NCI-H2081 (cell line): ENCODE measurements at places on chromosomes 1 and 21.
A peak's percentile ranks its signal among the peaks of the same experiment; 100 is the strongest.

DNA sequence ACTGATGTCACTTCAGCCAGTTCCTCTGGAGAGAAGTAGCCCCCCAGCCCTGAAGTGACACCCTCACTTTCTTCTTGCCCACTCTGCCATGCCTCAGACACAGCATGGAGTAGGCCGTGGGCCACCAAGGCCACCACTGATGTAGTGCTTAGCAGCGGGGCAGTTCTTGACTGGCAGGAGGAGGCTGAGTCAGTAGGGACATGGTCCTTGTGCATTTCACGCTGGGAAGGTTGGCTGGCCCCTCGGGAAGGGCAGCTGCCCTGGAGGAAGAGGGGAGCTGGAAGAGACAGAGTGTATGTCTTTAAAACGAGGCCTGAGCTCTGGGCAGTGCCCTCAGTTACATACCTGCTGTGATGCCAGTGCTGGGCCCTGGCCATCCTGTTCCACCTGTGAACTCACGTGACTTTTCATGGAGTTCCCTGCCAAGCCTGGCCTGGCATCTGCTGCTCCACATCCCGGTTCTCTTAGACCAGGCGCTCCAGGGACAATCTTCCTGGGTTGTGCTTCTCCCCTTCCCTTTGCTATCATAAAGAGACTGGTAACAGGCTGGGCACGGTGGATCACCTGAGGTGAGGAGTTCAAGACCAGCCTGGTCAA lies 158.6 kb upstream of the TMEM51 start:
- no peak for DNase-seq

DNA sequence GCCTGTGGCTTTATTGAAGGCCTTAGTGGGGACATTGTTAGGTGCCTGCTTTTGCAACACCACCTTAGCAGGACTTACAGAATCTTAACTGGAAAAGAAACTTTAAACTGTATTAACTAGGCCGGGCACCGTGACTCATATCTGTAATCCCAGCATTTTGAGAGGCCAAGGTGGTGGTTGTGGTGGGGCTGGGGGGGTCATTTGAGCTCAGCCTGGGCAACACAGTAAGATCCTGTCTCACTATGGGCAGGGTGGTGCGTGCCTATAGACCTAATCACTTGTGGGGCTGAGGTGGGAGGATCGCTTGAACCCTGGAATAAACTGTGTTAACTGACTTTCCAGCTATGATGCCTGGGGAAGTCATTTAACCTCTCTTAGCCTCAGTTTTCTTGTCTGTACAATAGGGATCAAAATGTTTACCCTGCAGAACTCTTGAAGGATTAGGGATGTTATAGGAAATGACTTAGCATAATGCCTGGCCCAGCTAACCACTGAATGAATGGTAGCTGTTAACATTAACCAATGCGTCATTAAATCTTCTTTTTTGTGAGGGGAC lies 39.5 kb downstream of the IER5 start:
- no peak for DNase-seq

DNA sequence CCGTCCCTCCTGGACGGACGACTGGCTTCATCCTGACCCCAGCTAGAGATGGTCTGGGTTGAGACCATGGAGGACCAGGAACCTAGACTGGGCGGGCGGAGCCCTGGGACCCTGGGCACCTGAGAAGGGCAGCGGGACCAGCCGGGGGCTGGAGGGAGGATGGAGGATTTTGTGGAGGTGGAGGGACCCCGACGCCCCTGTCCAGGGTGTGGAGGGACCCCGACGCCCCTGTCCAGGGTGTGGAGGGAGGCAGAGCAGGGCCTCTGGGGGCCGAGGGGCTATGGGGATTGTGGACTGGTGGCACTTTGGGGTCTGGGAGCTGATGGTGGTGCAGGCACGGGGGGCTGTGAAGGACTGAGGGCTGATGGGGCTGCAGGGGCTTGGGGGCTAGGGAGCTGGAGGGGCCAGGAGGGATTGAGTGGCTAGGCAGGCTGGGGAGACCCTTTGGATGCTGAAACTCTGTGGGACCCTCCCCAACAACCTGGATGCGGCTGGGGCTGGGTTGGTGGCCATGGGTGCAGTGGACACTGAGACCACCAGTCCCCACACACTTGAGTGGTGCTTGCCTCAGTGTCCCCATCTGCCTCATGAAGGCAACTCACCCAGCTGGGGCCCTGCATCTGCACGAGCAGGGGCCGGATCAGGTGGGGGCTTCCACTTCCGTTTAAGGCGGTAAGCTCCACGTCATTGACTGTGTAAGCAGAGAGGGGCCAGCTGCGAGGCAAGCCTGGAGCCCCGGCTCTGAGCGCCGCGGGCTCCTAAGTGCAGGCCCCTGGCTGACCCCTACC lies 7.4 kb downstream of the GJC2 start:
- no peak for DNase-seq

- DNase-seq = no peak
Observed at GRCh38 chr1:235759336-235759735, 107.4 kb downstream of the LYST start.

GRCh38 chr1:192518700-192519099 lies 56.9 kb upstream of the RGS1 start:
- no peak for DNase-seq

GRCh38 chr1:97013941-97014340 lies 292.4 kb downstream of the PTBP2 start:
- no peak for DNase-seq

GRCh38 chr1:223202376-223203033 lies 59.5 kb upstream of the TLR5 start:
- no peak for DNase-seq

DNA sequence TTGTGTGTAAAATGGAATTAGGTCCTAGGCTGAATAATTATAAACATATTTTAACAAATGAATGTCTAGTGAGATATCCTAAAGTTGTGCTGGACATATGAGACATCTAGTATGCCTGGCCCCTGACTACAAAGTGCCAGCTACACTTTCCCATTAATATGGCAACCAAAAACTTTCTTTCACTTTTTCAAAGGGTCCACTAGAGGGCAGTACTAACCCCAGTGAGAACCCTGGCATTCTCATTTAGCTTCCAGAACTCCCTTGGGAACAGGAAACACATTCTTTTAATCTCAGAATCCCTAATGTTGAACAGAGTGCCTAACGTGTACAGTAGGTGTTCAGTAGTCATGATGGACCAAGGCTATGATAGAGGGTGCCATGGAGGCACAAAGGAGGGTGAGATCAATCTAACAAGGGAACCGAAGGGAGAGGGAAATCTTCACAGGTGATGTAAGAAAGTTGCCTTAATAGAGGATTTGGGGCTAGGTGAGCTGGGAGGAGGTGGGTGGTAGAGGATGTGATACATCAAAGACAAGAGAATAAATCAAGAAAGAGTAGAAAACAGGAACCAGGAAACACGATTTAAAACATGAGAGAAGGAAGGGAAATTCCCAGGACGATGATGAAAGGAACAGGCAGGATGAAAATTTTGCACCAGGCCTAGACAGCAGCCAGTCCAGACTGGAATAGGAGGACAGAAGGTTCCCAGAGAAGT lies 41.6 kb downstream of the NSL1 start:
- peak; percentile 74 for DNase-seq

DNA sequence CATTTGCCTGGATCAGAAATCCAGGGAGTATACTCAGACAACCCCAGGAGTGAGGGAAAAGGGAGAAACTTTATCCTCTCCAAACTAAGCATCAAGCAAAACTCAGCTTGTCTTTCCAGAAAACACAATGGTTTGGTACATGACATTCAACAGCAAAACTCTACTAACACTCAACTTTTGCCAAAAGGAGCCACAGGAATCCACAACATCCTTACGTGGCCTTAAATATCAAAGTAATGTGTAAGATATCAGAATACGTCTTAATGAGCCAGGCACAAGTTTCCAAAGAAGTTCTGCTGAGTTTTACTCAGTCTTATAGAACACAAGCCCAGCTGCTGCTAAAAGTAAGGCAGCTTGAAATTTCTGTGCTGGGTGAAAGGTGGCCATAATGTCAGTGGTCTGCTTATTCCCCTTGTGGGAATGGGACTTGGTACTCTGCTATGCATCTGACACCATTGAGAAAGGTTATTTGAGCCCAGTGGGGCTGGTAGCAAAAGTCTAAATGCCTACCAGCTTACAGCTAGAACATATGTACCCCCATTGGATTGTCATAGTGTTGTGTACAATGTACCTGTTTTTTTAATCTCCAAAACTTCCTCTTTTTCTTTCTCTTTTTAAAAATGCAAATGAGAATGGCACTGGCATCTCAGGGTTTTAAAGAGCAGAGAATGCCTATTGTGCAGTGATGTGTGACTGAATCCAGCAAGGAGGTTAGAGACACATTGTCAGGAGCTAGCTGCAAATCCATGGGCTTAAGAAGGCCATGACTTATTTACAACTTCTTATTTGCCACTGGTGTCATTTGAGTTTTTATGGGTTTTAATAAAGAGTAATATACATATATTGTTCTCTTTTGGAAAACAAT lies 62.0 kb upstream of the ST6GALNAC3 start:
- no peak for DNase-seq

DNA sequence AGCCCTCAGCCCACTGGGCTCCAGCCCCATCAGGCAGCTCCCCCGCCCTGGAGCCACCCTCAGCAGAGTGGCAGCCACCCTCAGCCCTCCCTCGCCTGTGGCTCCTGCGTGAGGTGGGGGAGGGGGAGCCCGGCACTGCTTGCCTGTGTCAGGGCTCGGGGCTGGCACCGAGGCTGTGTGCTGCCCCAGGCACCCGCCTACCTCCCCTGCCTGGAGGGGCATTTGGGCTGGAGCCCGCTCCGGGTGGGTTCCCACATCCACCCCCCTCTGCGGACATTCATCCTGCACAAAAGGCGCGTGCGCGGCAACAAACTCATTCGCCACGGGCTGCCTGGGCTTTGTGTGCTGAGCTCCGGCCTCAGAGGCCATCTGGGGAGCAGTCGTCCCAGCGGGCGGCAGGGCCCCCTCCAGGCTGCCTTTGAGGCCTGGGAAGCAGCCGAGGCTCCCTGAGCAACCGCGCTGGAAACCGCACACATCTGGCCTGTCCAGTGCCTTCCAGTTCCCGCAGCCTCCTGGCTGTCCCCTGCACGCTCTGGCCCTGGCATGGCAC lies 12.6 kb upstream of the TNFRSF14 start:
- DNase-seq = peak; percentile 21

GRCh38 chr1:107879346-107879745 lies 85.6 kb downstream of the VAV3 start:
- DNase-seq = no peak

GRCh38 chr1:38223391-38223790 lies 176.8 kb upstream of the POU3F1 start:
- DNase-seq = no peak

GRCh38 chr1:93468662-93469061 lies 20.7 kb downstream of the FNBP1L start:
- DNase-seq = no peak

DNA sequence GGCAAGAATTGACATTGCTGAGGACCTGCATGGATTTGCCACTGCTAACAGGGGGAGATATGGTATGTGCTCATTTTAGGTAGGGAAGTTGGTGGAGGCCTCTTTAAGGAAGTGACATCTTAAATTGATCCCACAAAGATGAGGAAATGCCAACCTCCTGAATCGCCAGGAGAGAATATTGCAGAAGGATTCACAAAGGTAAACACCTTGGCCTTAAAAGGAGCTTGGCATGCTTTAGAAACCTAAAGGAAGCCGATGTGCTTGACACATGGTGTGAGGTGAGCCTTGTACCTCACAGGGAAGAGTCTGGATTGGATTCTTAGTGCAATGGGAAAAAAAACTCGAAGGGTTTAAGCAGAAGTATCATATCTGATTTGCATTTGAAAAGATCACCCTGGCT lies 470.5 kb upstream of the DAB1 start:
- DNase-seq = no peak

DNA sequence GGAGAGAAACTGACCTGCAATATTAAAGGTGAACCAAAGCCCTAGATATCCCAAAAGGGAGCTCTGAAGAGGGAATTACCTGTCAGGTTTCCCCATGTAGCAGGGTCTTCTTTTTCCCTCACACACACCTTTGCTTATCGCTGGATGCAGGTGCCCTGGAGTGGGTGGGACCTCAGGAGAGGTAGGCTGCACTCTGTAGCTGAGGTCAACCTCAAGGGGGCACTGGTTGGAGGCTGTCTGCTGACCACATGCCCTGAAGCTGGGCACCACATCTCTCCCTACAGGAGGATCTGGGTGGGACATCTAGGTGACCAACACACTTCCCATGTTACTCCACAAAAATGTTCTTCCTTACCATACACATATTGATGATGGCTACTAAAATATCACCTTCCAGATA lies 298.7 kb upstream of the USP25 start:
- no peak for DNase-seq

DNA sequence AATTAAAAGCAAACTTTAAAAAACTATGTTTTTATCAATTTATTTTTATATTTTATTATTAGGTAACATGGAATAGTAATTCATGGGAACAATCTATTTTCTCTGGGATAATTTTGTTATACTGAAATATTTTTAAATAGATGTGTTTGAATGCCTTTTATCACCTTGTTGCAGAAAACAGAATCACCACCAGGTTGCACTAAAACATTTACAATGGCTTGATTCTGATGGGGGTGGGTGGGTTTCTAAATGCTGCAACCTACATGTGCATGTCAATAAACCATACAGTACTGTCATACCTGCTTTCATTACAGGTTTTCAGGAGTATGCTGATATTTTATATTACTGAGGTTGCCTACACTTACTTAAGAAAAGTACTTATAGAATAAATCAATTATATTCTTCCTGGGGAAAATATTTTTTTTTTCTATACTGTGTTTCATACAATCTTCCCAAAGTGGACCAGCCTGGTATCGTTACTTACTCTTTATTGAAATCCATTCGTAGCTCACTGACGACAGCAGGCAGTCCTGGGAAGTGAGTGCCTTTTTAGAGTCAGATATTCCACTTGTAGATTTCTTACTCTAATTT lies 132.8 kb downstream of the PTPRC start:
- DNase-seq = peak; percentile 82

DNA sequence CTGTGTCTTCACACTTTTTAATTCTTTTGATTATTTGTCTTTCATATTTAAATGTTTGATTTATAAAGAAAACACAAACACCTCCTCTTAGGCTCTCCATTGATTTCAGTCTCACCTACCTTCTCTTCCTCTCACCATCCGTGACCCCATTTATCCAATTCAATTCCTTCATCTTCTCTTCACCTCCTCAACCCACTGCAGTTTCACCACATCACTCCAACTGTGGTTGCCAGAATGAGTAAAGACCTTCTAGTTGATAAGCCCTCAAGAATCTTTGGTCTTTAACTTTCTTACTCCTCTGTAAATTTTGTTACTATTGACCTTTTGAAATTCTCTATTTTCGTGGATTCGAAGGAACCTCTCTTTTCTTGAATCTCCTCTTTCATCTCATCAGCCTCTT lies 260.7 kb downstream of the CHRM3 start:
- no peak for DNase-seq

DNA sequence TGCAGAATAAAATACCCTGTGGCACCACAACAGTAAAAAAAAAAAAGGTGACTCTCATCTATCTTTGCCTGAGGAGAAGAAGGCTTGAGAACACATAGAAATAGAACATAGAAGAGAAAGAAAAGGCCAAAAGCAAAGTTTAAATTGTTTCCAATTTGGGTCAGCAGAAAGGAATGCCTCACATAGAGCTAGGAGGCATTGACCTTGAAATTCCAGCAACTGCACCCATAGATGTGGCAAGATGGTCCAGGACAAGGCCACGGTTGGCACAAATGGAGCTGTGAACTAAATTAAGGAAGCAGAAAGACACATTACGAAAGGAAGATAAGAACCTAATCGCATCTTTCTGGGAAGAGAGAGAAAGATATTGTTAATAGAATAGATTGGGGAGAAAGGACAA lies 588.3 kb downstream of the LMO4 start:
- no peak for DNase-seq
